ENCODE measurements at places on chromosomes 11 and 22.

GRCh38 chr11:85682330-85683305, 3.4 kb downstream of the CCDC89 start:
- DNase-seq: peak; percentile 48

- no peak for DNase-seq
Measured at GRCh38 chr11:2647953-2648352, 51.8 kb downstream of the KCNQ1OT1 start.

- no peak for DNase-seq
Measured at GRCh38 chr22:29780748-29781676, 13.8 kb downstream of the UQCR10 start.

- DNase-seq: no peak
Measured at GRCh38 chr11:637333-637592, 194 bp downstream of the DRD4 start.

GRCh38 chr11:32079553-32079952, 11.3 kb upstream of the RCN1 start:
- DNase-seq: no peak

- no peak for DNase-seq
Measured at GRCh38 chr22:49018601-49019000, 809.1 kb downstream of the BRD1 start.

DNA sequence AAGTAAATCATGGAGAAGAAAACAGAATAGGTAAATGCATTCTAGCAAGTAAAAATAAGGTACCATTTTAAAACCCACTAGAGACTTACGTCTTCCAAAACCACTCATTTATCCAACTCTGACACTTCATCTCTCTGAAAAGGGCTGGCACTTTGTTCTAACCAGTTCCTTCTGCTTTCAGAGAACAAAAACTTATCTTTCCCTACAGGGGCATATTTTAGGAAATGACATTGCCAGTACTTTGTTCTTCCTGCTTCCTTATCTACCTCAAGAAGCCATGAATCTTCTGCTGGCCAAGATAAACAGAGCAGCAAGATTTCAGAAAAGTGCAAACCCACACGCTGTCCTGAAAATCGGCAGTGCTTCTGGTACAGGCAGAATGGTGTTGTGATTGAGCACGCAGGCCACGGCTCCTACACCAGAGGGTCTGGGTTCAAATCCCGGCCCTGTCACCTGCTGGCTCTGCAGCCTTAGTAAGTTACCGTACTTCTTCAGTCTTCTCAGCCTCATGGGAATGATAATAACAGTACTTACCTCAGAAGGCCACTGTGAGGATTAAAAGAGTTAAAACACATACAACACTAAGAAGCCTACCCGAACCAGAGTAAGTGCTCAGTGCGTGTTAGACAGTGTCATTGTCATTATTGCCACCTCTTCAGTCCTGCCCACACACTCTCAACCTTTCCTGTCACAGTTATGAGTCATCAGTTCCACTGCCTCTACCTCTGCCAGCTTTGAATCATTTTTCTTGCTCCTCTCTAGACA, 11.0 kb downstream of the MPZL3 start:
- peak; percentile 82 for DNase-seq

DNA sequence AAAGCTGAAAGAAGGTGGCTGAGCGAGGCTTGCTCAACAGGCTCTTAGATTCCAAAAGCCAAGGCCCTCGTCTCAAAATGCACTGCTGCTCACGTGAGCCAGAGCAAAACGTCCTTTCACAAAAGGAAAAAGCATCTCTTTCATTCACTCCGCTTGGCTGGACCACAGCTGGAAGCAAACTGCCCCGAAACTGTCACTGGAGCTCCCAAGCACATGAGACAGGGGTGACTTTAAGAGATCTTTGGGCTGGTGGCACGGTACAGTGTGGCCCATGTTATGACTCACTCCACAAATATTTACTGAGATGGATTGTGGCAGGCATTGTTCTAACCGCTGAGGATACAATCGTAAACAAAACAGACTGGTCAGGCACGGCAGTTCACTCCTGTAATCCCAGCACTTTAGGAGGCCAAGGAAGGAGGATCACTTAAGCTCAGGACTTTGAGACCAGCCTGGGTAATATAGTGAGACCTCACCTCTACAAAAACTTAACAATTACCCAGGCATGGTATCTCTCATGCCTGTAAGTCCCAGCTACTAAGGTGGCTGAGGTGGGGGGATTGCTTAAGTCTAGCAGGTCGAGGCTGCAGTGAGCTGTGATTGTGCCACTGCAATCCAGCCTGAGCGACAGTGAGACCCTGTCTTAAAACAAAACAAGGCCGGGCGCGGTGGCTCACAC, 3.6 kb downstream of the PLA2G6 start:
- no peak for DNase-seq

GRCh38 chr11:2655834-2656622, 43.8 kb downstream of the KCNQ1OT1 start:
- no peak for DNase-seq

DNA sequence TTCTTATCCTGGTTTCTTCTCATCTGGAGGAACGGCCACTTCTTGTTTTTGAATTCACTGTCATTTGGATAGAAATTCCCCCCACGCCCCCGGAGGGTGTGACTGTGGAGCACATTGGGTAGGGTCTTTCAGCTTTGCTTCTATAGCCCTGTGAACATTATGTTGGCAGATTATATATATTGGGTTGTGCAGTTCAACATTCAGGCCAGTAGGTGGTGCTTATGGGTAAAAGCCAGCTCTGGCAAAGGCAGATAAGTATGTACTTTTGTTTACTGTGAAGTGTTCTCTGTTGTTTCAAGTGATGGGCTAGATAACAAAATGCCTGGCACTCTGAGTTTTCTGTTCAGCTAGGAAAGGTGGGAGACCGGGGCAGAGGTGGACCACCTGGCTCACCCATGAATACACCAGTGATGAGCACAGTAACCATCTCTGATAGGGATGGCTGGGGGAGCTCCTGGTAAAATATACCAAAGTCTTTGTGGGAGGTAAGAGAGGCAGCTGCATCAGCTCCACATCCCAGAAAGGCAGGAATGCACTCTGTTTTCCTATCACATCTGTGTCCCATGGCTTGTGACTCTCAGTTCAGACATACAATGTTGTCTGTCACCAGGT, 1348.2 kb upstream of the RAG2 start:
- DNase-seq: no peak

DNA sequence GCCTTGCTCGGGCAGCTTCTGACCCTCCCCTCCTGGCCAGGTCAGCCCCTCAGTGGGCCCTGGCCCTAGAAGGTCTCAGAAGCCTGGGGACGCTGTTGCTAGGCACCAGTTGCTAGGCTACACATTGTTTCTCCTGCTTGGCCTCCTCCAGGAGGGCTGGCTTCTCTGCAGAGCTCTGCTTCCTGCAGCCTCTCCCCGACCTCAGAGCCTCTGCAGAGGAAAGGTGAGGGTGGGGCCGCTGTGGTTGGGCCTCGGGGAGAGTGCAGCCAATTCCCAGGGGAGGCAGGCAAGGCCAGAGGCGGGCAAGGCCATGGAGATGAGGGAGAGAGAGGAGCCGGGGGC, 27.6 kb upstream of the LRRC10B start:
- DNase-seq: no peak
